ENCODE measurements at places on chromosomes 2 and 18.

DNA sequence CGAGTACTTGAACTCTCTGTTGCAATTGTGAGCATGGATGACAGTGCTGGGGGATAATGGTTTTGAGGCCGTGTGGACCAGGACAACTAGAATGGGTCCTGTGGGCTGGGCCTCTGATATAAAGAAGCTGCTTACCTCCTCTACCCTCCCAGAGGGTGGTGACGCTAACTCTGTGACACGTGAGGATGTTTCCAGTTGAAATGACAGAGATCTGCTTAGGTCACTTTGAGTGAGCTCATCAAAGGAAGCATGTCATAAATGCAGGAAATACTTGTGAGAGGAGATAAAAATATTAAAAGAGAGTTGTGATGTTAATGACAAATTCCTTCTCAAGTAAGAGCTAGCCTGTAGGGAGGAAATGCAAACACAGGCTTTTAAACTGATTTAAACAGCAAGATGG, 16.4 kb downstream of the RMC1 start:
- no peak for DNase-seq

DNA sequence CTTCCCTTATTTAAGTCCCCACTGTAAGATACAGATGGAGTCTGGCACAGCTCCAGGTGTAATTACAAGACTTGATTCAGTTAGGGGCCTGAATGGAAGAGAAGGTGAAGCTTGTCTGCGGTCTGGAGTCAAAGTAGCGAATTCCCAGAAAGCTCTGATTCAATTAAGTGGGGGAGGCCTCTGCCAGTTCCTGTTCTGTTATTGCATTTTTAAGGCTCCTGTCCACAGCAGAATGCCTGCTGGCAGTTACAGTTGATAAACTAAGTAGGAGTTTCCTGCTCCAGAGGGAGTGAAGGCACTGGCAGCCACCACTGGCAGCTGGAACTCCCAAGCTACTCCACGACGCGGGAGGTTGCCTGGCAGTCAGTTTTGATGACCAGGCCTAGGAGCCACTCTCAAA, 181.1 kb downstream of the SOCS6 start:
- no peak for DNase-seq

DNA sequence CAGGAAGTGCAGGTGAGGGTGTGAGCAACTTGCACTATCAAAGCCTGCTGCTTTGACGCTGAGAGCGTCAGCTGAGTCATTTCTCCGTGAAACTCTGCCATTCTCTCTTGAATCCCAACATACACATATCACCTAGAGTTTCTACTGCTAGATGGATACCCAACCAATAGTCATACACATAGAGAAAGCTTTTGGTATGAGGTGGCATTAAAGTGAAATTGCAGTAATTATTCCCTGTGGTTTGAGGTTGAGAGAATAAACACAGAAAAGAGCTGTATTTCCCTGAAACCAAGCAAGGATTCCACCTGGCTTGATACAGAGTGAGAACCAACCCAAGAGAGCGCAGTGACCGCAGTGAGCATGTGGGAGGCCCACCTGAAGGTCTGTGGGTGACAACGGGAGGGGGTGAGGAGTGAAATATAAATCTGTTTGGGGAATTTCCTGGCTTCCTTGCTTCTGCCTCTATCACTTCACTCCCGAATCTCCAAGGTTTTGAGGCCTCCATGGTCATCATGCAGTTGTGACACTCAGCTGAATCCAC, 28.8 kb upstream of the TMEM18 start:
- no peak for DNase-seq

DNA sequence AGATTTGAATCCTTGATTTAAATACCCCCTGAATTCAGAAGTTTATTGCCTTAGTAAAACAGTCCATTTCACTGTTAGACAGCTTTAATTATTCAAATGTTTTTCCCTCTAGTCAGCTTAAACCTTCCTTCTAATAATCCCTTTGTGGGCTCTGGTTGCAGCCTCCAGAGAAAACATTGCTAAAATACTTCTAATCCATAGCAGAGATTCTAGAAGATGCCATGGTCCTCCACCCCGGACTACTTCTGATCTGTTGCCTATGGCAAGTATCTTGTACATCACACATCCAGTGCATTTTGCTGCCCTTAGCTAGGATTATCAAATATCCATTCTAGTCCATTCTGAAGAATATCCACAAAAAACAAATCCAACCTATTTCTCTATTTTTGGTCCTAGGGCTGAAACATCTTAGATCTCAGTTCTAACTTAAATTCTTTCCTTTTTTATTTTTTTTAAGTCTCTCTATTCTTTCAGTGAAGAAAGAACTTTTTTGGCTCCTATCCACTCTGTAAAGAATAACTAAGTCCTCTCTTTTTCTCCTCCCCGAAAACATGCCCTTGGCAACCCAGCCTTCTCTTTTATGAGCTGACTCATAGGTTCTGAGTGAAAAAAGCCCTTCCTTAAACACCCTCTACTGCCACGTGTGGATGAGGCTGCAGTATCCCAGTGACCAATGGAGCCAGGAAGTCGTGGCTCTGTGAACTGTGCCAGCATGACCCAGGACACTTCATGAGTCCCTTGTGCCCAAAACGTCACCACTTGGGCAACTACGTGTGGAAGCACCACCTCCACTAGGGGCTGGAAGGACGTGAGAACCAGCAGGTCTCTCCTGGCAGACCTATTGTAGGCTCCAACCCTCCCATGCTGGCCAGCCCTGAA, 349.8 kb downstream of the TNS1 start:
- no peak for DNase-seq

- DNase-seq, result no peak
Measured at GRCh38 chr2:100278986-100279385, 43.3 kb downstream of the LONRF2 start.

- DNase-seq, result no peak
Measured at GRCh38 chr2:65351234-65351947, 81.0 kb downstream of the SPRED2 start.

DNA sequence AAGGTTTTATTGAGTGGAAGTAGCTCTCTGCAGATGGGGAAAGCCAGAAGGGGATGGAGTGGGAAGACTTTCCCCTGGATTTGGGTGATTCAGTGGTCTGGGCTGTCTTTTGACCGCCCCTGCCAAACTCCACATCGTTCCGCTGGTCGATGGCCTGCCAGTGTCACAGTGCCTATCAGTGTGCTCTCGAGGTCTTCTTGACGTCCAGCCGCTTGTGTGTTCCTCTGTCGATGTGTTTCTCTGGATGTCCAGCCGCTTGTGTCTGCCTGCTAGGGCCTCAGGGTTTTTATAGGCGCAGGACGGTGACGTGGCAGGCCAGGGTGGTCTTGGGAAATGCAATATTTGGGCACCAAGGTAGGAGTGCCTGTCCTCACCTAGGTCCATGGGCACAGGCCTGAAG, 1371.4 kb upstream of the PIK3C3 start:
- no peak for DNase-seq

DNA sequence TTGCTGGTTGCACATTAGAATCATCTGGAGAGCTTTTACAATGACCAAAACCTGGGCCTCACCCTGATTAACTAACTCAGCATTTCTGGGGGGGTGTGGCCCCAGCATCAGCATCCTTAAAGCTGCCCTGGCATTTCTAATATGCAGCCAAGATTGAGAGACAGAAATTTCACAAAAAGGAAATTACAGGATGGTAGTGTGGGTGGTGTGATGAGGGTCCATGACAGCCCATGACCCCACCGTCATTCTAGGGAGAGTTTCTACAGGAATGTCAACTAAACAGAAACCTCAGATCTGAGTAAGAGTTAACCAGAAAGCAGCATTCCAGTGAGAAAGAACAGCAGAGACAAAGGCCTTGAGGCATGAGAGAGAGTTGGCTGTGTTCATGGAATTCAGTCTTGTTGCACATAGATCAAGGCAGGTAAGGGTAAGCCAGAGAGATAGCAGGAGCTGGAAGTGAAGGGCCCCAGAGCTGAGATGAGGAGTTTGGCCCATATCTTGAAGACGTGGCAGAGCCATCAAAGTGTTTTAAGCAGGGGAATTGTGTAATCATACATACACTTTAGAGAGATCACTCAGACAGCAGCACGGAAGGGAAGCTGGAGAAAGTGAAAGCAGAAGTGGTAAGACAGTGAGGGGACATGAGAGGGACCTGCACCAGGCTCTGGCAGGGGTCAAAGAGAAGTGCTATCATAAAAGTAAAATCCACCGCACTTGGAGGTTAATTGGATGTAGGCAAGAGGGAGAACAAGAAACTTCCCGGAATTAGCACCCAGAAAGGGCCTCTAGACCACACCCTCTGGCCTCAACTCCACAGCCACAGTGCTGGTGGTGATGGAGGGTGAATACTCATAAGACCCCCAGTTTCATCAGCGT, 7.8 kb upstream of the TRABD2A start:
- DNase-seq, result no peak

All from NCI-H526 (cell line).